NCI-H82 (cell line): ENCODE measurements at places on chromosomes 1 and 21.

DNA sequence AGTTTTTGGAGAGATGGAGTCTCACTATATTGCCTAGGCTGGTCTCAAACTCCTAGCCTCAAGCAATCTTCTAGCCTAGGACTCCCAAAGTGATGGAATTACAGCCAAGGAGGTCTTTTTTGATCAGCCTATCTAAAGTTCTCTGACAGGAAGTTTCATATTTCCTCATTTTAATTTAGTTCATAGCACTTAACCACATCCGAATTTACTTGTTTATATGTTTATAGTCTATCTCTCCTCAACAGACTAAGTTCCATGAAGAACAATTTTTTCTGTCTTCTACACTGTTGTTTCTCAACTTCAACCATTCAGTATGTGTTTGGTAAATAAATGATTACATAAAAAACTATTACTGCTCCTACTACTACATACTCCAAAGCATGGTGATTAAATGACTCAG, 47.9 kb downstream of the GON4L start:
- DNase-seq = no peak

DNA sequence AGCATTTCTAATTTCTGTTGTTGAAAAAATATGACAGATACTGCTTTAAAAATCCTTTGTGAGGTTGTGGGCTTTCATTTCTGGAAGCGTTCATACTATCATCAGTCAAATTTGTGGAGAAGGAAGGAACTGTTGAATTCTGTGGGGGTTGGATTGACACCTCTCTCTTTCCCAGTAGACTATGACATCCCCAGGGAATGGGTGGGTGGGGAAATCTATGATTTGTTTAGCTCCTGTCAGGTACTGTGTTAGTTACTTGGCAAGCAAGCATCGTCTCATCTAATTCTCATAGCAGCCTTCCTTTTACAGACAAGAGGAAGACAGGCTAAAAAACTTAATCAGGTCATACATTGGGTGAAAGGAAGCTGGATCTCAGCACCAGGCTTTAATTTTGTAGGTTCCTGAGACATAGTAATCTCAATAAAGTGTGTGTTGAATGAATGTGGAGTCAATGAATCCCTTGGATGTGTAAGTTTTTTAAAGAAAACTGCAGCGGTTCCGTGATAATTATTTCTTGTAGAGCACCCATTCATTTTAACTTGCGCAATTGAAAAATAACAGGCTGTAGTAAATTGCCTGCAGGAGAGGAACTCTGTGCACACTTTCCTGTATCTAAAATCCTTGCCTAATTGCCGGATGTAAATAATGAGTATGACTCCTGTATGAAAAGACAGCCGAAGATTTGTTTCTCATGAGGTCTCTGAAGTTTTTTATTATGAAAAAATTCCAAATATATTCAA, 60.6 kb downstream of the MYOM3 start:
- no peak for DNase-seq

GRCh38 chr1:183635099-183635605, 431 bp downstream of the ARPC5 start:
- DNase-seq = peak; percentile 70

GRCh38 chr1:216500273-216500967, 77.2 kb upstream of the USH2A start:
- DNase-seq = no peak

GRCh38 chr1:22365331-22366295, 86.0 kb upstream of the ZBTB40 start:
- peak; percentile 35 for DNase-seq

DNA sequence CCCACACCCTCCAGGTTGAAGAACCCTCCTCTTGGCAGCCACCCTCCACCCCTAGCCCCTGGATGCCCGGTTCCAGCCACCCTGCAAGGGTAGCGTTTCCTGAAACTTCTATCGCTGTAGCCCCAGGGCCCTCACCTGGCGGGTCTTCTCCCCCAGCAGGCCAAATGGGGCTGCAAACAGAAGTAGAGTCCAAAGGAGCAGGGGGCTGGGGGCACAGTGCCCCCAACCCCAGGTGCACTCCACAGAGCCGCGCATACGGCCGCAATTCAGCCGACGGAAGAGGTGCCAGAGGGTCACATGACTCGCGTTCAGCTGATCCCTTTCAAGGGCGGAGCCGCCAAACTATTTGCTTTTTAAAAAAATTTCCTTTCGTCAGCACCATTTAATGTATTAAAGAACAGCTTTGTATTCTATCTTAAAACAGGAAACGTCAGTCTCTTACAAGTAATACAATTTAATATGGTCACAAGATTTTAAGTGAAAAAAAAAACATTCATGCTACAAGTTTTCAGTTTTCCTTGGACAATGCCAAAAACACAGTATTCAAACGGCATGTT, at the start of gene GLMP:
TSS of gene GLMP (minus strand) at position 289 of the 557 bp plus-strand sequence. CDS start at position 255, 34 bp downstream.
- DNase-seq = peak; percentile 84

DNA sequence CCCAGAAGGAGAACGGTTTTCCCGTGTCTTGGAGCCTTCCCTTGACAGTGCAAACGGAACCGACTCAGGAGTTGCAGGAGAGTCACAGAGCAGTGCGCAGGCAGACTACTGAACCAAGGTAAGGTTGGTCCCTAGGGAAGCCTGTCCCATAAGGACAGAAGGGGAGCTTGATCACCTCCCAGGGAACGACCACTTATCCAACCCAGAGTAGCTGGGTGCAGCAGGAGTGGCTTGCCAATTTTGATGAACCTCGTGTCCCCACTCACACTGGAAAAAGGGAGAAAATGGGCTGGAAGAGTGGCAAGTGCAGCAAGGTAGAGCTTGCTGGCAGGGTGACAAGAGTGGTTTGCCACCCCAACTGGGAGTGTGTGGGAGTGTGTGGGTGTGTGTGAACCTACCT, 95.1 kb downstream of the LIPI start:
- DNase-seq = no peak

- DNase-seq = no peak
Measured at GRCh38 chr1:96632045-96632664, 89.4 kb upstream of the PTBP2 start.

DNA sequence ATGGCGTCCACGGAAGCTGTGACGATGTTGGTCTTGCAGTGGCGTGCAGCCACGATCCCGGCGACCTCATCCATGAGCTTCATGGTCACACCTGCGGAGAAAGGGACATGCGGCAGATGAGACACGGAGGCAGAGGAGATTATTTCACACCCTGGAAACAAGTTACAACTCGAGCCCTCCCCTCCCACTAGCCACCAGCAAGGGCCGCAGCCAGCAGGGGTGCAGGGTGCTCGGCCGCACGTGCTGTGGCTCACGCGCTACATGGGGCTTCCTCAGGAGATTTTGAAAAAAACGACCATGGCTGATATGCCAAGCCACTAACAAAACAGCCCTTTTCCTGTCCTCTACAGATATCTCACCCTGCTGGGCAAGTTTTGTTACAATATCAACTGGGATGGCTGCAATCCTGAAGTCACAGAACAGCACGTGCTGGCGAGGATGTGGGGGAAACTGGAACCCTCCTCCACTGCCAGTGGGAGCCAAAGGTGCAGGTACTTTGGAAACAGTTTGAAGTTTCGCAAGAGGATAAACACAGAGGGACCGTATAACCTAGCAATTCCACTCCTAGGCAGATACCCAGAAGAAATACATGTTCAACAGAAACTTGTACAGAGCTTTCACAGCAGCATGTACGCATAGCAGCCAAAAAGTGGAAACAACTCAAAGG, 34.1 kb upstream of the GPR153 start:
- DNase-seq = no peak

DNA sequence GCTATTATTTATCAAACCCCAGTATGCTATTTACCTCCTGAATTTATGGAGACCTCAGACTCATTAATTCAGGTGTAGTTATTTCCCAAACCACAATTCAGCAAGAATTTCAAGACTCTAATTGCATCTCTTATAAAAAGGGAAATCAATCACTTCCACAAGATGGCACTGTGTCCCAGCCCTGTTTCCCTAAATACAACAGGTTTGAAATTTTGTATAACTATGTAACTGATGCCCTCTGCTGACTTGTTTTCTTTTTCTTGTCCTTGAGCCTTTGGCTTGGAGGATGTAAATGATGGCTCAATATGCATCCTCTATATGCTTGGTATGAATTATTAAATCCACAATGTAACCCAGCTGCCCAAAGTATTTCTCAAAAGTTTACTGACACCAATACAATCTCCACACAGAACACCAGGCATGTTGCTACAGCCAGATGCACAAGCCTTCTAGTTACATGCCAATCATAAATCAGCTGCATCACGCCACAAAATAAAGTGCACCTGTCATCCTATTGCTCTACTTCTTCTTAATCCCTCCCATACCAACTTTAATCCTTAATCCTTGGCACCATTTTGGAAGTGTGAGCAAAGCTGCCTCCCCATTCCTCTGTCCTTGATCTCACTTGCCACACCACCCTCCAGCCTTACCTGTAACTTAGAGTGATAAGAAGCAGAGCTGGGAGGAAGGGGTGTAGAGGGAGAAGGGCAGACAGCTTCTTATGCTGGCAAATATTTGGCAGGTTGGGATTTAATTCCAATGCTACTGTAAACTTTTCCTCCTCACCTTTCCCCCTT, 9.0 kb downstream of the C1orf105 start:
- DNase-seq = peak; percentile 73

DNA sequence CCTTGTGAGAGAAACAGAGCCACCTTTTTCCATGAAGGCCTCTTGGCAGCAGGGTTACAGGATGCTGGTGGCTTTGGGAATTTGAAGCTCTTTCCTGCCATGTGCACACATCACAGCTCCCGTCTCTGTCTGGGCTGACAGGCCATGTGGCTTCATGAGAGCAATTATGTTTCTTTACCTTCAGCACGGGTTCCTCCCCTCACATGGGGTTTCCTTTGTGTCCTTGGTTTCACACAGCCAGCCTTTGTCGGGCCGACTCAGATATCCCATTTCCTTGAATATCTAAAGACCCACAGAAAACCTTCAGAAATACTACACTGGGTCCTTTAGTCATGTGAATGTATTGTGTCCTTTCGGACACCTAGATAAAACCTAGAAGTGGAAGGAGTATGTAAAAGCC, 7.1 kb downstream of the CLIC6 start:
- DNase-seq = no peak

- no peak for DNase-seq
Measured at GRCh38 chr1:75677443-75677842, 47.1 kb upstream of the ACADM start.

DNA sequence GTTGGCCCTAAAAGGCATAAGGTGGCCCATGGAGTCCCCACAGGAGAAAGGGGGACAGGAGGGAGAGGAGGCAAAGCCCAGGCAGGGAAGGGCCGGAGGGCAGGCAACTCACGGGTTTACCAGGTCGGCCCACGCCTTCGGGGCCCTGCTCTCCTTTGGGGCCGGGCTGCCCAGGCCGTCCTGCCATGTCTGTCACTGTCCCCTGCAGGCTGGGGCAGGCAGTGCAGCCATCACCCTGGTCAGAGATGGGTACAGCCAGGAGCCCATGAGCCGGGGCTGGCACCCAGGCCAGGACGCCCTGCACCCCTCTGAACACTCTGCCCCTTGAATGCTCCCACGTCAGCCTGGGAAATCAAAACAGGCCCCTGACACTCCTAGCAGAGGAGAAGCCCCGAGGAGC, 19.8 kb downstream of the COL16A1 start:
- DNase-seq = peak; percentile 31

DNA sequence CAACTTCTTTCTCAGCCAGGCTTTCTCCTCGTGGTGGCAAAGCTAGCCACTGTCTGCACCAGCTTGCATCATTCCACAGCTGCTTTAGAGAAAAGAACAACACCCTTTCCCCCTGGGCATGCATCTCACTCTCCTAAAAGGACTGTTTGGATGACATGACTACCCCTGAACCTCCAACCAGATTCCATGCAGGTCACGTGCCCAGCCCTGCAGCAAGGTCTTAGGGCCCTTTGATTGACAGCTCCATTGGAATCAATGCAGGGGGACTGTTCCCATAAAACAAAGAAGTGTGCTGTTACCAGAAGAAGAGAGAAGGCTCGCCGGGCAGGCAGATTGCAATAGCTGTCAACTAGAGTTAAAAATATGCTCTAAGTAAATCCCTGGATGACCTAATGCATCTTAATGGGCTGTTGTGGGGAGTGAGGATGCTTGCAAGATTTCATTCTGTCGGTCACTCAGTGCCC, 24.4 kb downstream of the KCNA2 start:
- no peak for DNase-seq

DNA sequence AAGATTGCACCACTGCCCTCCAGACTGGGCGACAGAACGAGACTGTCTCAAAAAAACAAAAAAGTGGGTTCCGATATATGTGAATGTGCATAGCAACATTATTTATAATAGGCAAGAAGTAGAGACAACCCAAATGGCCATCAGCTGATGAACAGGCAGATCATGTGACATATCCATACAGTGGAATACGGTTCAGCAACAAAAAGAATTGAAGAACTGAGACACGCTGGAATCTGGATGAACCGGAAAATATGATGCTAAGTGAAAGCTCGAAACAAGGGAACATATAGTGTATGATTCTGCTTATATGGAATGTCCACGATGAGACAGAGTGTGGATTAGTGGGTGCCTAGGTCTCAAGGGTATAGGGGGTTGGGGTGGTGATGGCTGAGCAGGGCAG, 28.5 kb upstream of the MORC3 start:
- DNase-seq = no peak

- peak; percentile 65 for DNase-seq
Measured at GRCh38 chr1:116763787-116764465, 9.7 kb downstream of the CD2 start.

GRCh38 chr1:10401281-10401680, 2.4 kb downstream of the PGD start:
- no peak for DNase-seq

DNA sequence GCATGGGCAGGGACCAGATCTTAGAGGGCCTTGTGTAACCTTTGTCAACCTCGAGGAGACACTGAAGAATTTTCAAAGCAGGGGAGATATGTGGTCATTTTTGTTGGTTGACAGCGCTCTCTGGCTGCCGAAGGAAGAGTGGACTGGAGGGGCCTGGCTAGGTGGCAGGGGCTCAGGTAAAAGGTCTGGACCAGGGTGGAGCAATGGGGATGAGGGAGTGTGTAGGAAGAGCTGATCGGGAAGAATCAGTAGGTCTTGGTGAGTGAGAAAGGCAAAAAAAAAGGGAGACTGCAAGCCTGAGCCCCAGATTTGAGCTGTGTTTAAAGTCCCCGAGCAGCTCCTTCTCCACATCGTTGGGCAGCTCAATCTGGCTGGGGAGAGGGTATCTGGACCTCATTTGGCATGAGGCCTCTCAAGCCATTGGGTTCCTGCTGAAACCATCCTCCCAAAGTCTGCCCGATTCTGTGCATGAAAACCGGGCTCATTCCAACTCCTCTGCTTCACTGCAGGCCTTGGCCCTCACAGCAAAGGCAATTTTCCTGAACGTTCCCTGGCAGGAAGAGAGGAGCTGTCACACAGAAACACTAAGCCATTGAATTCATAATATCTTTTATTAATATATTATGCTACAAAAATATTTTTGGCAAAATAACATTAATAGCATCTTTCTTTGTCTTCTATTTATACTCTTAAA, 237.1 kb downstream of the TRABD2B start:
- DNase-seq = no peak

GRCh38 chr1:119885903-119886783, 10.2 kb downstream of the ADAM30 start:
- DNase-seq = peak; percentile 74

GRCh38 chr1:228992044-228992443, 256.8 kb downstream of the RHOU start:
- no peak for DNase-seq

- DNase-seq = peak; percentile 51
Measured at GRCh38 chr1:195345149-195345548, 1263.1 kb downstream of the KCNT2 start.
